ENCODE measurements at places on chromosomes 12 and 14.

GRCh38 chr14:106657460-106657859 lies 1131.1 kb downstream of the TMEM121 start:
- peak; percentile 42 for DNase-seq

GRCh38 chr14:99733540-99734405 lies 49.7 kb downstream of the CYP46A1 start:
- DNase-seq, result no peak

GRCh38 chr12:6494258-6494743 lies 399 bp downstream of the NCAPD2 start:
- DNase-seq, result no peak

GRCh38 chr12:5317556-5317955 lies 114.4 kb upstream of the NTF3 start:
- no peak for DNase-seq

GRCh38 chr12:6321905-6322304 lies 11.4 kb downstream of the PLEKHG6 start:
- no peak for DNase-seq

DNA sequence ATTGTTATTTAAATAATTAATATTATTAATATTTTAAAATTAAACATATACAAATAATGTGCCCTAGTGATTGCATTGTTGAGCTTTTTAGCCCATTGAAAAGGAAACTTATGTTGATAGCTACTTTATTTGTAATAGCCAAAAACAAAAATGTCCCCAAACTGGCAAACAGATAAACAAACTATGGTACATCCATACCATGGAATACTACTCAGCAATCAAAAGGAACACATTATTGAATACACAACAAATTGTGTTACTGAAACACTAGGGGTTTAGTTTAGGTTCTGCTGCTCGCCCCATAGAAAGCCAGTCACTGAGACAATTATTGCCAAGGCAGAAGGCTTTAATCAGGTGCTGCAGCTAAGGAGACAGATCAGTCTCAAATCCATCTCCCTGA lies 239.7 kb upstream of the KITLG start:
- DNase-seq, result no peak

GRCh38 chr12:8603856-8604255 lies 8.8 kb downstream of the AICDA start:
- DNase-seq, result no peak

DNA sequence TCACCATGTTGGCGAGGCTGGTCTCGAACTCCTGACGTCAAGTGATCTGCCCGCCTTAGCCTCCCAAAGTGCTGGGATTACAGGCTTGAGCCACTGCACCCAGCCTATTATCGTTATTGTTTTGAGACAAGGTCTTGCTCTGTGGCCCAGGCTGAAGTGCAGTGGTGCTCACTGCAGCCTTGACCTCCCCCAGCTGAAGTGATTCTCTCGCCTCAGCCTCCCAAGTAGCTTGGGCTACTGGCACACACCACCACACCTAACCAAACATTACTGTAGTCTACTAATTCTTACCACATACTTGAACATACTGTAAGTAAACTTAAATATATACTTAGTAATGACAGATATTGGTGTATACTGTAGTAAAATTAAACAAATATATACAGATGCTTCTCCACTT lies 4.5 kb upstream of the CDCA4 start:
- no peak for DNase-seq

GRCh38 chr14:101411779-101412178 lies 149.5 kb upstream of the DIO3 start:
- no peak for DNase-seq

DNA sequence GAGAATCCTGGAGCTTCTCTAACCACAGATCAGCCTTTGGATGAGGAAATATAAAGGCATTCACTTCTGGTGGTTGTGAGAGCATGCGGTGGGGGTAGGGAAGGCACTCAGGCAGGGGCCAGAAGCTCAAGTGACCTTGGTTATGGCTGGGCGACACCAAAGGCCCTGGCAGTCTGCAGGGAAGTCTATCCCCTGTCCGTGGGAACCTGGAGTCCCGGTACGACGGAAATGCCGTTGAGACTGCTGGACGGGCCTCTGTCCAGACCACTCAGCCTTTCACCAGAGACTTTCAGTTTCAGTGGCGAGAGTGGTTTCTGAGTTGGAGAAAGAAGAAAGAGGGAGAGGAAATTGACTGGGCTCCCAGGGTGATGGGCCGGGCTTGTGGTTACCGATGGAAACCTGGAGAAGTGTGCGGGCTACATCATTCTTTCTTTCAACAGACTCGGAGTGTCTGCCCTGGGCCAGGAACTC lies 20.9 kb downstream of the ISCA2 start:
- DNase-seq, result no peak

GRCh38 chr14:93936245-93936644 lies 9.1 kb downstream of the FAM181A start:
- DNase-seq, result peak; percentile 25

DNA sequence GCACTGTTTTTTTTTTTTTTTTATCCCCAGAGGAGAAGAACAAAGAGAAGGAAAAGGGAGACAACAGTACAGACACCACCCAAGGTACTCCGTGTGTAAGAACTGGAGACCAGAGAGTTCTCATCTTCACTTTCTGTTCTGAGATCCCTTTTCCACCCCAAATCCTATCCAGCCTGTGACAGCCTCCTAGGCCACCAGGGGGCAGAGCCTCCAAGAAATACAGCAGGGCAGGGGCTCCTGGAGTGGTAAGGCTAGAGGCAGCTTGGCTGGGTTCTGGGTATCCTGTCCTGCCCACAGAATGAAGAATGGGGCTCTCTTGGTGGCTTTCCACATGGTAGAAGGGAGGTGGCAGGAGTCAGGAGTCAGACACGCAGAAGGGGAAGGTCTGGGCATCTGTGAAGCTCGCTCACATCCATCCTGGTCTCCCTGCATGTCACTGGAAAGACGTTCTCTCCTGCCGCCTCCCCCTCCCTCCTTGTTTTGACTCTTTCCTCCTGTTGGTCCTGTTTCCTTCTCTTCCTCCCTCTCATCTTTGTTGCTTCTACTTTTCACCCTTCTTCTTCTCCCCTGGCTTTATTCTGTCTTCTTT lies 12.0 kb downstream of the CLSTN3 start:
- DNase-seq, result peak; percentile 67

DNA sequence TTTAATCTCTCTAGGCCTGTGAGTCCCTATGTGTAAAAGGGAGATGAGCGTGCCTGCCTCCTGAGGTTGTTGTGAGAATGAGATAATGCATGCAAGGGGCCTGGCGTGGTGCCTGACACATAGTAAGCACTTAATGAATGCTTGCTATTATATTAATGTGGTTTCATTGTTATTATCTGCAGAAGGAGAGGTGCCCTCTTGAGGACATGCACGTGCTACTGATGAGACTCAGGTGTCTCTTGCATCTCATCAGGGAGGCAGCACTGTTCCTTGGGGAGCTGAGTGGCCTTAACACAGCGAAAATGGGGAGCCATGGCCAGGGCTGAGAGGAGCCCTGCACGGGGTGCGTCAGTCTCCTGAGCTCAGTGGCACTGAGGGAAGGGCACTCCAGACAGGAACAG lies 29.9 kb upstream of the BCDIN3D start:
- no peak for DNase-seq

DNA sequence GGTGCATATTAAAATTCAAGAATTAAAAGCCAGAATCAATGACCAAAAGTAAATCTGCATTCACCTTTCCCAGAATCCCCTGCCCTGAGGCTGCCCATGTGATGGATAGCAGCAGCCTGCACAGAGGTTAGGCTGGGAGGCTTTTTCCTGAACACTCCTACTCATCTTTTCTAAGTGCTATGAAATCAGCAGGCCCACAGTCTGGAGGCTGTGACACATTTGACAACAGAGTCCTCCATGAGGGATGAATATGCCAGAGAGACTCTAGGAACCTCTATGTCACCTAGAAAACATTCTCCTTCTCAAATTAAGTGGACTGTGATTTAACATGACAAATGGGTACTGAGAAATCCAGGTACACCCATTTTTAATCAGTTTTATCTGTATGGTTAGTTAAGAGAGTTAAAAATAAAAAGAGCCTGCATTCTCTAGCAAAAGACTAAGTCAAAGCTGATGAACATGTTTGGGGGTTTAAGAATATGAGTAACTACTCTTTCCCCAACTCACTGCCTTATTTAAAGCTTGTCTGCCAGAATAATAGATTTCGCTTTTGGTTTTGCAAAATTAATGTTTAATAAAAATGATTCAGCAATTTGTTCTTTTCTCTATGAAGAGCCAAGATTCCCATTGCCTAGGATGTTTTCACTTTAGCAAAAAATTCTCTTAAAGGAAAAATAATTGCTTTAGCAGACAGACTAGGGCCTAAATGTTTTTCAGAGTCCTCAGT lies 115.0 kb downstream of the RTN1 start:
- DNase-seq, result no peak

DNA sequence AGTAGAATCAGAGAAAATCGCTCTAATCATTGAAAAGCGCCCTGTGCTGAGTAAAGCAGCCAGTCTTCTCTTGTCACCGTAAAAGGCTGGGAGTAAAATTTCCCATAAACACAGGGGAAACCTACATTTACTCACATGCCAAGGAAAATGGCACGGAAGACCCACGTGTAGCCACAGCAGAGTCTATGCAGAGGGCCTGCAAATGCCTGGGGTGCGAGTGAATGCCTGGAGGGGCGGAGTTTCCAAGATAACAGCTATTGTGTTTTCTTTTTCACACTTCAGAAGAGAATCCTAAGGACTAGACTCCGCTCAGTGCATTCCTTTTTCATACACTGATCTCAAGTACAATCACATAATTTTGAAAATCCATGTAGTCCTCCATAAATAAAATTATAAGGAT lies 159.9 kb upstream of the FOXN3 start:
- DNase-seq, result no peak

DNA sequence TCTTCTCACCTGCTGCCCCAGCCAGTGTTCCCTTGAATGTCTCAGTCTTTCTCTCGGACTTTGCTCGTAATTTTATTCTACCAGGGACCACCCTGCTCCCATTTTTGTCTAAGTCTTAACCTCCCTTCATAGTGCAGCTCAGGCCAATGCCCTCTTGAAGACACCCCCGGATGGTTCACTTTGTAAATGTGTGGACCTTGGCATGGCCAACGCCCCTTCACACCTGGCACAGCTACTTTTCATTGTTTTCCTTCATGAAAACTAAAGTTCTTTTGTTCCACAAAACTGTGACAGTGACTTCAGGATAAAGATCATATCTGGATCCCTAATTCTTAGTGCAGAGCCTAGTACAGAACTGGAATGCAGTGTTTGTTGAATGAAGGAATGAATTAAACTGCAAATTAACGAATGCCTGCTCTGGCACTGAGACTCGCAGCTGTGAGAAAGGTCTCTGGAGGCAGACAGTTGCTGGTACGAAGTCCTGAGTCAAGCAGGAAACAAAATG lies 3.5 kb upstream of the RNASE4 start:
- DNase-seq, result no peak

GRCh38 chr12:65465766-65466547 lies 187.5 kb downstream of the MSRB3 start:
- DNase-seq, result no peak

GRCh38 chr14:51783765-51784164 lies 76.6 kb upstream of the GNG2 start:
- DNase-seq, result peak; percentile 37

DNA sequence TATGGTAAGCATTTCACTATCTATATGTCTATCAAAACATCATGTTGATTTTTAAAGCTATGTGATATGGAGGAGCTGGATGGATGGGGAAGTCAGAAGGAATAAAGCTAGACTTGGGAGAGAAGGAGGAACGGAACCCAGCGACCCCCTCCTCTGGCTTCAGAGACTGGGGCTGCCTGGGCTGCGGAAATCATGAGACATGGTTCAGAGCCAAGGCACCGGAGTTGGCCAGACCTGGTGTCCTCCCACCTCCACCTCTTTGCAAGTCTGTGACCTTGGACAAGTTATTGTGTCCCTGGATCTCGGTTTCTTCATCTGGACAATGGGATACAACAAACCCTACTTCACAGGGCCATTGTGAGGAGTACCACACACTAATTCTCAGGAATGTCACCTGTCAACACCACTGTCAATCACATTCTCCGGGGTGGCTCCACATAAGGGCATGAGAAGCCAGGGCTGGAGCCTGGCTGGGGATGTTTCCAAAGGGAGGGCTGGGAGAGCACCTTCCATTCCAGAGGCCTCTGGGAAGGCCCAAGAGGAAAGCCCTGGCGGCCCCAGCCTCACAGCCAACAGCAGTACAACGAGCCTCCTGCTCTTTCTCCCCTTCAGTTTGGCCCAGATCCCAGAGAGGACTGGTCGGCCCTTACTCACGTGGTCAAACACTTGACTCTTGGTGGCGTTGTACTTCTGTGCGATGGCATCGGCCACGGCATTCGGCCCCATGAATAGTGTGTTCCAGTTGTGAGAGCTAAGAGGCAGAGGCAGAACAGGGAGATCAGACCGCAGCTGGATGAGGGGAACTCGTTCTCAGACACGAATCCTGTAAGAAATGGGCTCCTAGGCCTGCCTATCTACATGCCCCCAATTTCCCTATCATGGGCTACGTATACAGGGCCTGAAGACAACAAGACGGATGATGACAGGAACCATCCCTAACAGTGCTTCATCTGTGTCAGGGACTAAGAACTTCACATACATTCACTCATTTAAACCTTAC lies 20.7 kb downstream of the RBM19 start:
- DNase-seq, result no peak

- peak; percentile 26 for DNase-seq
Observed at GRCh38 chr14:58638231-58639197, 752 bp downstream of the DACT1 start.

DNA sequence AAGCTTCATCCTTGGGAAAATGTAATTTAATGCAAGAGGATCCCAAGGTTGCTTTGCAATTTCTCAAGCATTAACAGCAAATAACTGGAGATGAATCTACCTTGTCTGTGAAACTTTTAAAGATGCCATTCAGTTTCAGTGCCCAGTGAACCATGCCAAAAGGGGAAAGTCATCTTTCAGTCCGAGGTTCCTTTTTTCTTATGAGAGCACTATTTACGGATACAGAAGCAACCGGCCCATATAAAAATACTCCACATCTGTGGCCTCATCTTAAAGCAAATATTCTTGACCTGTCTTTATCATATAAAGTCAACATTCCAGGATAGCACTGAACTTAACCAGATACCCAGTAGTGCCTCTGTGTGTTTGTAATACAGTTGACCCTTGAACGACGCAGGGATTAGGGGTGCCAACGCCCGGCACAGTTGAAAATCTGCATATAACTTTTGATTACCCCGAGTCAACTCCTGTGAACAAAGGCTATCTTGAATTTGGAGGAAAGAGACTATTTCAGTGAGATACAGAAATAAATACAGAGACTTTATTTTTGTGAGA lies 209.4 kb downstream of the PCNX1 start:
- no peak for DNase-seq

DNA sequence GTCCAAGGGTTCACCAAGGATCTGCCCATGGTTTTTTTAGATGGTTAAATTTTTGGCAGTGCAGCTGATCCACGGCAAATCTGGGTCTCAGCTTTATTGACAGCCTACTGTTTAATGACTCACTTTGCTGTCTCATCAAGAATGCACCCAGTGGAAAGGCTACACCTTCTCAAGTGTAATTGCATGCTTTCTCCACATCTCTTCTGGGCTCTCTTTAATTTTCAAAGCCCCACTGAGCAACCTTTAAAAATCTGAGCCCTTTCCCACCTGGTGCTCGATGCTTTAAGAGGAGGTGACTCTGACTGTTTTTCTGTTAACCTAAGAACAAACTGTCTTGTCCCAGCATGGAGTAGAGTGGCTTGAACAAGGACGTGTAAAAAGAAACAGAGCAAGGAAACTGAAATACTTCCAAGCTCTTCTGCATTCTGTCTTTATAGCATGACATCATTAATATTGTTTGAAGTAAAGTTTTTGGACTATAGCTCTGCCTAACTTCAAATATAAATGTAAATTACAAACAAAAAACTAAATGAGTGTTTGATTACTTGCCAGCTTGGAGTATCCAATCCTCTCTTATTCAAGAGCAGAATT lies 214.2 kb upstream of the KRR1 start:
- no peak for DNase-seq

All from common myeloid progenitor, CD34-positive (primary cell).